Stimulated activated CD8-positive, alpha-beta memory T cell treated with anti-CD3 and anti-CD28 coated beads, Interleukin-7, amount 100 ng/mL, for 1 hour (primary cell): ENCODE measurements at places on chromosomes 16 and 17.
A peak's percentile ranks its signal among the peaks of the same experiment; 100 is the strongest.

DNA sequence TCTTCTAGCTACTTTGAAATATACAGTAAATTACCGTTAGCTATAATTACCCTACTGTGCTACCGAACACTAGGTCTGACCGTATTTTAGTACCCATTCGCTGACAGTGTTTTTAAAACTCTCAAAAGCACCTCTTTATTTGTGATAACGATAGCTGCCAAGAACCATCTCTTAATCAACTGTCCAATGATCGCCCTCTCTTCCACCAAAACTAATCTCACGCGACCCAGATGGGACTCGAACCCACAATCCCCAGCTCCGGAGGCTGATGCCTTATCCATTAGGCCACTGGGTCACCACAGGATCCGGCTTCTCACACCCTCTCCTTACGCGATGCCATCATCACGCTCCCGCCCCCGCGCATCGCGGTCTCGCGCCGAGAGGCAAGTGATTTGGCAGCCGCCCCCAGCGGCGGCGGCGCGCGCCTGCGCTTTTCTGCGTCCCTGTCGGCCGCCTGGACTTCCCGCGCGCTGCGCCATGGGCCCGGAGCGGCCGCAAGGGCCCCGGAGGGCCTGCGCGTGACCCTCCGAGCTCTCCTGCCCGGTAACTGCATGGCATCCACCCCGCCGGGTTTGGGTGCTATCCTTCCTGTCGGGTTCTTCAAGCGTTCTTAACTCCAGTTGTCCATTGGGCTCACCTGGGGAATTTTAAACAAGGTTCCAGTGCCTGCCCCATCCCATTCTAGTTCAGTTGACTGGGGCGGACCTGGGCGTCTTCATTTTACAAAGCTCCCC lies 15.7 kb upstream of the KPNA2 start:
- peak; percentile 97 for DNase-seq

DNA sequence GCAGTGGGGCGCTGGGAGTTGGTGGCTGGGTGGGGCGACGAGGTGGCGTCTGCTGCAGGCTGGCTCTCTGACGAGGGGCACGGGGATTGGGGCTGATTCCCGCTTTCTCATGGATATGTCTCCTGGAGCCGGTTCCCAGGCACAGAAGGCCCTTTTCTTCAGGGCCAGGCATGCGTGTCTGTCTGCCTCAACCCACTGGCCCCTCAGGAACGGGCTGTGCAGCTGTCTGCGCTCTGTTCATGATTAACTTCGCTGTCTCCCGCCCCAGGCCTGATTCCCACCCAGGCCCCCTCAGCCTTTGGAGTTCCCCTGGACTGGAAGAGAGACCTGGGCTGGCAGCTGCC lies 53.1 kb downstream of the RAP1GAP2 start:
- no peak for DNase-seq

- DNase-seq = no peak
These were observed 317.6 kb downstream of the CBLN1 start for GRCh38 chr16:48963901-48964615.

GRCh38 chr16:30748634-30749445 lies 615 bp downstream of the PHKG2 start:
- no peak for DNase-seq

DNA sequence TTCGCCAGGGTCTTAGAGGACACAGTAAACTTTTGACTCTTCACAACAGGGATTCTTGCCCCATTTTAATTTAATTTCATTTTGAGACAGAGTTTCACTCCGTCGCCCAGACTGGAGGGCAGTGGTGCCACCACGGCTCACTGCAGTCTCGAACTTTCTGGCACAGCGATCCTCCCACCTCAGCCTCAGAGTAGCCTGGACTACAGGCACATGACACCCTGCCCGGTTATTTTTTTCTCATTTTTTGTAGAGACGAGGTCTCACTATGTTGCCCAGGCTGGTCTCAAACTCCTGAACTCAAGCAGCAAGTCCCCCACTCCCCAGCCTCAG lies 329 bp upstream of the NLE1 start:
- no peak for DNase-seq

GRCh38 chr16:30892670-30893416 lies 1.0 kb downstream of the BCL7C start:
- no peak for DNase-seq

DNA sequence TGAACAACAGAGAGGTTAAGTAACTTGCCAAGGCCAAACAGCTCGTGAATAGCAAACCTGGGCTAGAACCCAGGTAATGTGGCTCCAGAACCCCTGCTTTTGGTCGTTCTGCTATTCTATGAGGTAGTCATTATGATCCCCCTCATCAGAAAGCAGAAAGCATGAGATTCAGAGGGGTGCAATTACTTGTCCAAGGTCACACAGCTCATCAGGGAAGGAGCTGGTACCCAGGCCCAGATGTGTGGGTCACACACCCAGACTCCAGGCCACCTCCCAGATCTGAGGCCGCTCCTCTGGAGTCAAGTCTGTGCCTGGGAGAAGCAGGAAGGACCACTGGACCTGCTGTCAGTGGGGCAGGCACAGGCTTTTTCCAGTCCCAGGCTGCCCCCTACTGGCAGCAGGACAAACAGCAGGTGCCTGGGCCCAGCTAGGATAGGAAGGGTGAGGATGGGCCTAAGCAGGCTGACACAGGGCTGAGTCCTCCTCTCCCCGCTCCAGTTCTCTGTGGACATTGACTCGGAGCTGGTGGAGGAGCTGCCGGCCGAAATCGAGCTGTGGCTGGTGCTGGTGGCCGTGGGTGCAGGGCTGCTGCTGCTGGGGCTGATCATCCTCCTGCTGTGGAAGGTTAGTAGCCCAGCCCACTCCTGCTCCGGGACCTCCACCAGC lies 7.8 kb upstream of the PDK2 start:
- peak; percentile 61 for DNase-seq

DNA sequence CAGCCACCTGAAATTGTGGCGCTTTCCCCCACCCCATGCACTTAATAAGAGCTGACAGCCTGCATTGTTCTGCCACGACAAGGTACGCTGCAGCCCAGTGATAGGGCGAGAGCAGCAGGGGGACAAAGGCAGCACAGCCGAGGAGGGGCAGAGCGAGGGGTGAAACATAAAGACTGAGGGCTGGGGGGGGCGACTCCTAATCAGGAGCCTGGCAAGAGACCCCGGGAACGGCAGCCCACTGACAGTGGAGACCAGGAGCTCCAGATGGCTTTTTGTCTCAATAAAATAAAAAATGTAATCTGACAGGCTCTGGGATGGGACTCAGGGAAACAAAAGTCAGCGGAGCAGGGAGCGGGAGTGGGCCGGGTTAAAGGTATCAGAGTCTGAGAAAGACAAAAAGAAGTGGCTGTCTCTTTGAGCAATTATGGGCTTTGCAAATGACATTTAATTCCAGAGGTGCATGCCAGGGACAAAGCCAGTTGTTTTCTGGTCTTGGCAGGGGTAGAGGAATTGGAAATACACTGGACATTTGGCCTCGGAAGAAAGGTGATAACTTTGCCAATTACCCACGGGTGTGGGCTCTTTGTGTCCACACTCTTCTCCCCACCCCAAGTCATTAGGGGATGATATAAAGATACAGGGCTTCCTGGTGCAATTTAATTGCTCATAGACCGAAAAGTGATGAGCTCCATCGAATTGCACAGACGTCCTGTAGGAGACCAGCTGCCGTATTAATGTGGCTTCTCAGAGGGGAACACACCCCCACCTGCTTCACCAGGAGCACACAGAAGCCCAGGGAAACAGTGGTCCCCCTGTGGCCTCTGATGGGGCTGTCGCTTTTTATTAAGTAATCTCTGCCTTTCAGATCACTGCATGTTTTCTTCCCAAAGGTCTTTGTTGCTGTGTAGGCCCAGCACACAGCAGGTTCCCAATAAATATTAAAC lies 17.6 kb upstream of the CCDC182 start:
- no peak for DNase-seq

- no peak for DNase-seq
These were observed 25.5 kb upstream of the TBX4 start for GRCh38 chr17:61426482-61427304.

DNA sequence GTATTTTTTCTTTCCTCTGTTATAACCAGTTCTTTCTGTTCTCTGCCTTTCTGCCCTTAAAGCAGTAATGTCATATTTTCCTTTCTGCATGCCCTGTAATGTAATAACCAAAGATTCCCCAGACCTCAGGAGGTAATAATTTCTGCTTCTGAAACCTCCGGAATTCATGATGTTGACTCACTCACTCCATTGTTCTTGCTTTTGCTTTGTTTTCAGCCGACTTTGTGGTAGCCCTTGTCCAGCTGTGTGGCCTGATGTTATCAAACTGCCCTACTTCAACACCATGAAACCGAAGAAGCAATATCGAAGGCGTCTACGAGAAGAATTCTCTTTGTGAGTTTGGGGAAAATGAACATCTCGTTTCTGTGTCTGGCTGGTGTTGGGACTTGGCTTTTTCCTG lies 55.9 kb downstream of the CDK12 start:
- DNase-seq = no peak

- no peak for DNase-seq
These were observed 169.5 kb upstream of the C17orf78 start for GRCh38 chr17:37206299-37206698.

DNA sequence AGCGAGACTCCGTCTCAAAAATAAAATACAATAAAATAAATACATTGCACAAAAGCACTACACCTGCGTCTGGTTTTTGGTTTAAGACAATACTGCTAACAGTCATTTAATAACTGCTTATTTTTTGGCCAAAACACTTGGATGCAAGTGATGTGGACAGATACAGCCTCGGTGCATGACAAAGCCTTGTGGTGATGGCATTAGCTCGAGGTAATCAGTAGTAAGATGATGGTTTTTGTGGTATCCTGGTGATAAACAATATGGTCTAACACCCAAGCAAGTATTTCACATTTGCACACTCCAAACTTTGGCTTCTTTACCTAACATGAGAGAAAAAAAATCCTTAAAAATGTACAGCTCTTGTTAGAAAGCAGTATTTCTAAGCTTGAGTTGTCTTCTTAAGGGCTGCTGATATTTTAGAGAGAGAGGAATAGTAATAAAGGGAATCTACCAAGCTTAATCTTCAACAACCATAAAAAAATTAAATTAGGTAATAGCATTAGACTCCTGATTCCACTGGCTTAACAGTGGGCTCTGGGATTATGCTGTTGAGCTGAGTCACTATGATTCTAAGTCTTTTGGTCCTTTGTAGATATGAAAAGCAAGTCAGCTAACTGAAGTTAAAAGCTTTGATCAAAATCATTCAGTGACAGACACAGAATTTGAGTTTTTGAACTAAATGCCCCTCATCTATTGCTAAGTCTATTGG lies 111.1 kb downstream of the VPS53 start:
- no peak for DNase-seq

DNA sequence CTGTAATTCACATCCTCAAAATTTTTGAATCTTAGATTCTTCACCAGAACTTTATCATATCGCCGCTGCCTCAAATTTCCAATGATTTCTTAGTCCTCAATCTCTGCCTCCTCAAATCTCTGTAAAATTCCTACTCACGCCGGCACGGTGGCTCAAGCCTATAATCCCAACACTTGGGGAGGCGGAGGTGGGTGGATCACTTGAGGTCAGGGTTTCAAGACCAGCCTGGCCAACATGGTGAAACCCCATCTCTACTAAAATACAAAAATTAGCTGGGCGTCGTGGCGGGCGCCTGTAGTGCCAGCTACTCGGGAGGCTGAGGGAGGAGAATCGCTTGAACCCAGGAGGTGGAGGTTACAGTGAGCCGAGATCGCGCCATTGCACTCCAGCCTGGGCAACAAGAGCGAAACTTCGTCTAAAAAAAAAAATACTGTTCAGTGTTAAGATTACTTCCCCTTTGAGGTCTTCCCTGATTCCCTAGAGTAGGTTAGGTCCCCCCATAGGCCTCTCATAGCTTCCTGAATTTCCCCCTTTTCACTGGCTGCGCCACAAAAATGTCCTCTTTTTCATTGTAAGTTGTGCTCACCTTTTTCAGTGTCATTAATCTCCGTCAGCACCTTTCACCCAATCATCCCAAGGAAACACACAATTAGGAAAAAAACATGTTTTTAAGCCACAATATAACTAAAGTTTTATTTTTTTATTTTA lies 919 bp upstream of the CBX1 start:
- no peak for DNase-seq

- DNase-seq = no peak
These were observed 100.1 kb upstream of the TOB1 start for GRCh38 chr17:50966163-50966666.

DNA sequence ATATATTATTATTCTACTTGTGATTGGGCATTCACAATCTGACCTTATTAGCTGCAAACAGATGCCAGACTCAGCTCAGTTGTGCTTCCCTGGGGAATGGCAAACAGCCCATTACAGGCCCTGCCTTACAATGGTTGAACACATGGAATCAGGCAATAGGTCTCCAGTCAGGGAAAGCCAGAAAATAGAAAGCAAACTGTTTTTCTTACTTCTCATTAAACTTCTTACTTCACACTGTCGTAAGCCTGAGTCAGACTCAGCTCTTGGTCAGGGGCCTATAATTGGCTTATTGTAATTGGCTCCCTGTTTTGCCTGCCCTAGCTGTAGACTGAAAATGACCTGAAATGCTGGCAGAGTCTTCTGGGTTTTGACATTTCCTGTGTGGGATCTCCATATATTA lies 77.0 kb upstream of the CA10 start:
- no peak for DNase-seq

- no peak for DNase-seq
These were observed 297 bp downstream of the TBC1D10B start for GRCh38 chr16:30369938-30370455.

- no peak for DNase-seq
These were observed 233.4 kb upstream of the HSBP1 start for GRCh38 chr16:83574388-83574787.

- DNase-seq = no peak
These were observed 13.4 kb upstream of the TMEM170A start for GRCh38 chr16:75477680-75478473.

GRCh38 chr17:46942441-46943217 lies 19.7 kb downstream of the GOSR2 start:
- no peak for DNase-seq

DNA sequence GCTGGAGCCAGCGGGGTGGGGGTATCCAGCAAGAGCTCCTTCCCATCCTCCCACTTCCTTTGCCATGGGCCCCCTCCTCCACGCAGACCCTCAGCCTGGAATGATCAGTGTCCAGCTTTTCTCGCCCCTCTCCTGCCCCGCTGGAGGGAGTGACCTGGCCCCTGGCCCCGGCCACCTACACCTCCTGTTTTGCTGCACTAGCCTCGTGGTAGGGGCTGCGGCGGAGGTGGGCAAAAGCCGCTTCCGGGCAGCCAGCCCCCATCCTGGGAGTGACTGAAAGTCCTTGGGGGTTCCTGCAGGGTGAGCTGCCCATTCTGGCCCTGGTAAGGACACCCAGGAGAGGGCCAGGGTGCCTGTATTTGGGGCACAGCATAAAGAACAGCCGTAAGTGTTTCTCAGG lies 295.7 kb downstream of the SEC14L1 start:
- DNase-seq = no peak

GRCh38 chr17:42653179-42654124 lies 5.6 kb upstream of the TUBG2 start:
- no peak for DNase-seq

DNA sequence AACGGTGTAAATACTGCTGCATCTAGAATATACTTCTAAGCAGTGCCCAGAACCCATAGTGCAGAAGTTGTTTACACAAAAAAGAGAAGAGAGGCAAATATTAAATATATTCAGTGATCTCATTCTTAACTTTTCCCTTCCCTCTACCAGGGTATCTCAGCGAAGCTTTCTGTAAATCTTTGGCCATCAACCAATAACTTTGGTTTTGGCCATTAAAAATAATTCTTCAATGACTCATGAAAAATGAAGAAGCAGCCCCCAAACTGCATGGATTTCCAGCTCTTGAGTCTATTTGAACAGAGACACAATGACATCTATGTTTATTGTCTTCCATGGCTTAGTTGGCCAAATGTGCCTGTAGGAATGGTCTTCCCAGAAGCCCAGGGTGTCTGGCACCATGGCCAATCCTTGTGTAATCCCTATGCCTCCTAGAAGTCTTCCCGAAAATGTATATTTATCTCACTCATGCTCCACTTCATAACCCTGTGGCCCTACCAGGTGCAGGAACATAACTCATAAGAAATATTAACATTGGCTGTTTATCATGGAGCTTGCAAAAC lies 646.6 kb downstream of the TOX3 start:
- DNase-seq = no peak
